Panc1 (cell line): ENCODE measurements at places on chromosomes 2 and 18.

GRCh38 chr2:189285349-189285748 lies 105.8 kb upstream of the COL5A2 start:
- DNase-seq: no peak

DNA sequence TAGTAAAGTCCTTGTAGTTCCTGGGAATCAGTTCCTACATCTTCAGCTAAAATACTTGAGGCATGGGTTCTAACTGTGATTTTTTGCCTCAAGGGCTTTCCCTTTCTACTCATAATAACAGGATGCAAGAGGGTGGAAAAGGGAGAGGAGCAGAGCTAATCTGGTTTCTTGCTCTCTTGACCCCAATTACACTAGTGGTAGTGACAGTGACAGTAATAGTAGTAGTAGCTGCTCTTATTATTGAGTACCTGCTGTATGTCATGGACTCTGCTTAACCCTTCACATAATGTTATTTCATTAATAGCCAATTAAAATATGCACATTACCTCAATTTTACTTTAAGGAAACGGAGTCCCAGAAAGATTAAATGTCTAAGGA lies 214.8 kb upstream of the HNRNPA3 start:
- no peak for DNase-seq

DNA sequence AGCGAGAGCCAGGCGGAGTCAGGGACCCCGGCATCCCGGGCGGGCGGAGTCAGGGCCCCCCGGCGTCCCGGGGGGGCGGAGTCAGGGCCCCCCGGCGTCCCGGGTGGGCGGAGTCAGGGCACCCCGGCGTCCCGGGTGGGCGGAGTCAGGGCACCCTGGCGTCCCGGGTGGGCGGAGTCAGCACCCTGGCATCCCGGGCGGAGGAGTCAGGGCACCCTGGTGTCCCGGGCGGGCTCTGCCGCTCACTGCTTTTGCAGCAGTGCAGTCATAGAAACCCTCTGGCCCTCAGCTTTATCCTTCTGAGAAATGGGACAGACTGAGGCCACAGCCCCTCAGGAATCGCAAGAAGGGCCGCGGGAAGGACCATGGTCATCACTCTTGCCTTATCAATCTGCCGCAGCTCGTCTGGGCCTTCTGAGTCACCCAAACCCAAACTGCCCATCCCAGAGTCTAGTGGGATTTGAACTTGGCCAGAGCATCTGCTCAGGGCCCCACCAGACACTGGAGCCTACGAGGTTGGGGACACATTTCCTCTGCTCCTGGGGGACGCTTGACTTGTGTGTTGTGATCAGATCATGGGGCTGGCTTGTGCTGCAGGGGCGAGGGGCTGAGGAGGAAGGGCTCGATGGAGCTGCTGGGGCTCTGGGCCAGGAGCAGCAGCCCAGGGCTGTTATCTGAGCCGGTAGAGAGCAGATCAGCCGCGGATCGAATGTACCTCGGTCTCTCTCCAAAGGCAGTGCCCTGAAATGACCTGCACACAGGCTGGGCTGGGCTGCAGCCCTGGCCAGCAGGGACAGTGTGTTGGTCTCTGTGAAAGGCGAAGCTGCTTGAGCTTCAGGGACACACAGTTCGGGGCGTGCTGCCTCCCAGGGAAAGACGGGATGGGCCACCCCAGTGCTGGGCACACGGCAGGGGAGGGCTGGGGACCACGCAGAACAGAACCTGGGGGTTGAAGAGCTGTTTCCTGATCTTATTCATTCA lies 290.1 kb upstream of the HDAC4 start:
- no peak for DNase-seq

- no peak for DNase-seq
Measured at GRCh38 chr2:240472078-240472790, 36.8 kb downstream of the GPC1 start.

GRCh38 chr2:166060191-166060590 lies 67.6 kb downstream of the SCN1A start:
- DNase-seq: no peak

DNA sequence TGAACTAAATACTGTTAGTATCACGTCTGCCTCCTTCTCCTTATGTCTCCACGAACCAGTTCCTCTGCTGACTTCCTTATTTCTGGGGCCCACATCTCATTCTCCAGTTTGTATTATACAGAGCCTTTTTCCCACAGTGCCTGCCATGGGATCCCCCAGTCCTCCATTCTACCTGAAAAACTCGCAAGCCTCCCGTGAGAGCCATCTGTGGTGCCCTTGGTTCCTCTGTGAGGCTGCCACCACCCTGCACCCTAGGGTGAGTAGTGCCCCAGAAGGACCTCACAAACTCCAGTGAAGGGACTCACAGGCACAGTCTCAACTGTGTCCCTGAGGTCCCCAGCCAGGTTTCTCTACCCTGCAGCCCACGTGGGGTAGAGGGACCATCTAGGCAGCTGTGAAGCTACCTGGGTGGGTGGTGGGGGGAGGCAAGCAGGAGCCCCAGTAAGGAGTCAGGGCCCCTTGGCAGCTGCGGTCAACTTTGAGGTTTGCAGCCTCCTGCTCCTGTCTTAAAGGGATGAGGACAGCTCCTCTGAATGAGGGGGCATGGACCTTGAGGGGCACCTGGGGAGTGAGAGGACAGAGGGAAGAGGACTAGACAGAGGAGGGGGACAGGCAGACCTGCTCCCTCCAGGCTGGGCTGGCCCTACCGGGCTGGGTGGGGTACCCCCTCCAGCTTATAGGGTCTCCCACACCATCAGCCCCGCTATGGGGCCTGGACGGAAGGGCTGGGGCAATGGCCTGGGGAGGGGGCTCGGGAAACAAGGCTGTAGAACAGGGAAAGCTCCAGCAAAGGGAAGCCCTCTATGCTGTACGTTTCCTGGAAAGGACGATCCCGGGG lies 1.0 kb downstream of the PSTPIP2 start:
- DNase-seq: no peak

DNA sequence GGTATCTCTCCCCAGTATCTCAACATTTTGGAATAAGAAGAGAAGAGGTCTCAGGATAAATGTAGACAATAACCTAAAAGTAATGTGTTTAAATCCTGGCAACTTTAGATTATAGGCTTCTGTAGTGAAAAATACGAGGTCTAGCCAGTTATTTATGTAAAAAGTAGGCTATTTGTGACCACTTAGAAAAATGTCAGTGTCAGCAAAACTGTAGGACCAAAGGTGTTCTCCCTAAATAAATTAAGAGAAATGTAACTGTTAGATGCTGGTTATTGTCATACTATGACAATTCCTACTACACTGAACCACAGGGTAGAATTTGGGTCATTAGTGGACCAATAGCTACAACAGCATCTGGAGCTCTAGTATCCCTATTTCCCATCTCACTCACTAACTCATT lies 2.0 kb downstream of the SUPT7L start:
- DNase-seq: no peak

DNA sequence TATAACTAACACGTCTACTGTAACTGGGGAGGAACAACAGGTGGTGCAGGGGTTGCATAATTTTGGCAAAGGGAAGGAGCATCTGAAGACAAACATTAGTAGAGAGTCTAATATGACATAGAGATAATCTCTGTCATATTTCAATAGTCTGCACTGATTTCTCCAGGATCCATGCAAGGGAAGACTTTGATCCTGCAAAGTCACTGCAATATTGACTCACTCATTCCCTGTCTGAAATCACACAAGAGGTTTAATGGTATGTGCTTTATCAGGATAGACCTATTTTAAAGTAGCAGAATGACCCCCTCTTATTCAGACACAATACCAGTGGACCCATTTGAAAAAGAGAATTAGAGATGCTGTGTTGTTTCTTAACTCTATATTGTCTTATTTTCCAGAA lies 98.7 kb upstream of the CAVIN2 start:
- no peak for DNase-seq

DNA sequence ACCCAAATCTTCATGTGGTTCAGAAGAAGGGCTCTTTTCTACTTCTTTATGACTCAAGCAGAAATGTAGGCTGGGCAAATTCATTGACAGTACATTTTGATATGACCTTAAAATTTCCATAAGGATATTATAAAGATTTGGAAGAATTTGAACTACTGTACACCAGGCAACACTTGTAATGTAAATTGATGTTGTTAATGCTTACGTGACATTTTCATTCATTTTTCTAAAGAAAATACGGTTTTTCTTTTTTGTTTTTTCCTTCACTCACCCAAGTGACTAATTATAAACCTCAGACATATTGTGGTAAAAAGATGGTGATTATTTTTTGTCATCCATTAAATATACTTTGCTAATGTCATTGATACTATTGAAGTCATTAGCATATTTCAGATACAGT lies 17.4 kb downstream of the AFTPH start:
- DNase-seq: no peak

- no peak for DNase-seq
Measured at GRCh38 chr2:231367178-231367577, 28.3 kb upstream of the B3GNT7 start.

DNA sequence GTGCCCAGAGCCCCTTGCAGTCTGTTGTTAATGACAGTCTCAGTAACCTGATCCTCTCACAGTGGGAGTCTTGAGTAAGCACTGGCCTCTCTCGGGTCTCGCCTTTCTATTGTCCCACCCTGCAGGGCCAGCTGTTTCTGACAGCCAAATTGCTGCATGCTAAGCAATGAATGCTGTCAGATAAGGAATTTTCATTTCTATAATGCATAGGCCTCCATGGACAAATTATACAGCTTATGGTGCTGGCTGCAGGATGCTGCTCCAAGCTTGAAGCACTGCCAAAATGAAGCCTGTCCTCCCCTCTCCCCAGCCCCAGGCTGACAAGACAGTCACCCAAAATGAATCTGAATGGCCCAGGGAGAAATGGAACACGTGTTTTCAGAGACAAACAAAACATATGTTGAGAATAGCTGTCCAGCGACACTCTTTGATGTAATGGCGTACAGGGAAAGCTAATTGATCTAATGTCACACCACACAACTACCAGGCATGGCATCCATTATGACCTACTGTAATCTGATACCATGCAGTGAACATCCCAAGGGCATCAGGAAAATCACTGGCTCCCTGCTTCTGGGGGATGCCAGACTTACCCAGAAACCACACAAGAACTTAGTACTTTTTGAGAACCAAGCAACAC lies 36.8 kb downstream of the ACVR1 start:
- DNase-seq: no peak

DNA sequence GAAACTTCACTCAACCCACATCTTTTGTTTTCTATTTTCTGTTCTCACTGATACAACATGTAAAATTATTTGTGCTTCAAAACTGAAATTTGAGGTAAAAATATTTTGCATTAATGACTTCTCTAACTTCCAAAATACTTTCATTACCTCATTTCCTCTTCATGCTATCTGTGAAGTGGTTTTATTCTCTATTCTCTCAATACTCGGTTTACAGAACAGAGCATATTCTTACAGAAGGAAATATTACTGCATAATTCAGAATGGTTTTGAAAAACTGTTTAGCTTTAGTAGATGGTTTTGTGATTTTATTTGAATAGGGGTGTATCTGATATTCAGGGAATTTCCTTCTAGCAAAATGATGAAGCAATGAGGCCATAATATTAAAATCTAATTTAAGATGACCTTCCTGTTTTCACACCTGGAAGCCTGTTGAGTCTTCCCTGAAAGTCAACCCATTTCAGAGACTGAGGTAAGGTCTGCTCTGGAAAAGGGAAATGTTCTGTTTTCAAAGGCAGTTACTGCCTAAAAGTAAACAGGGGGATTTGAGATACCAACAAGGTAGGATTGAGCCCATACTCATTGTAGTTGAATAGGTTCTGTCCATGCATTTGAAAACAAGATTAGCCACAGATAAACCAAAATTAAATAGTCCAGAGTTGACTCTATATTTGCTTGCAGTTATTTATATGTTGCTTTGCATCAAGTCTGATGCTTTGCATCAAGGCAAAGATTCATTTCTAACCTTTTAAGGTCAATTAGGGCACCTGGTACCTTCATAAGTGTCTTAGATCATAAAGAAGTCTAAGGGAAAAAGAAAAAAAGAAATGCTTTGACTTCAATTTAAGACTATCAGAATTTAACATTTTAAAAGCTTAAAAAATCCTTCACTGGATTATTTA lies 50.8 kb upstream of the PEX13 start:
- no peak for DNase-seq

DNA sequence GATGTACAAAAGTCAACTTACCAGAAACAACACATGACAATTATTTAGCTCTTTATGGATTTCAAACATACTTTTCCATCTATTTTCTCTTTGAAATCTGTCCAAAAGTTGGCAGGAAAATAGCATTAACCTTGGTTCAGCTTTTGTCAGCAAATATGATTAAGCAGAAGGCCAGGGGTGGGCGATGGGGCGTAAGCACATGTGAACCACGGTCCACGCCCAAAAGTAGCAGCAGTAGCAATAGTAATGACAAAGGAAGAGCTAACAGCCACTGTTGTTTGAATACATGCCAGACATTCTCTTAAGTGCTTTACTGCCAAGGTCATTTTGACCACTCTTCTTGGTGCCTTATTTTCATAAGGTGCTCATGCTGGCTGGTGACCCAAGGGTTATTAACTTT lies 73.5 kb downstream of the ANTXR1 start:
- DNase-seq: no peak

DNA sequence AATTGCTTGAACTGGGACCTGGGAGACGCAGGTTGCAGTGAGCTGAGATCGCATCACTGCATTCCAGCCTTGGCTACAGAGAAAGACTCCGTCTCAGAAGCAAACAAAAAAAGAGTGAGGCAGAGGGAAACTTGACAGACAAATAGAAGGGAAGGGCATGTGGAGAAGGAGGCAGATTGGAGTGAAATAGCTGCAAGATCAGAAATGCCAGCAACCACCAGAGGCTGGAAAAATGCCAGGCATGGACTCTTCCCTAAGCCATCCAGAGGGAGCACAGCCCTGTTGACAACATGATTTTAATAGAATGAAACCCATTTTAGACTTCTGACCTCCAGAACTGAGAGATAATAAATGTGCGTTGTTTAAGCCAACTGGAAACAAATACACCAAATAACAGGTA lies 447.2 kb upstream of the SPHKAP start:
- DNase-seq: no peak
